ENCODE measurements at places on chromosomes 1 and 21. TPM values are rescaled to one million over a fixed set of nuclear protein-coding genes. Genes with fewer than 3 reads are reported as not detected.
A peak's percentile ranks its signal among the peaks of the same experiment; 100 is the strongest.

Gene ST6GALNAC5
- total RNA-seq, result 35.9 TPM

- H3K4me1 ChIP-seq, result no peaks in the 10 kb centered on the region
- DNase-seq, result no peak
- no peak overlapping the region for H3K4me3 ChIP-seq
- no peaks in the 10 kb centered on the region for H3K27me3 ChIP-seq
These were observed 131.8 kb upstream of the SGIP1 start for GRCh38 chr1:66402194-66402593.

GRCh38 chr1:62407398-62408009, 29.3 kb upstream of the USP1 start:
- no peaks in the 10 kb centered on the region for H3K4me1 ChIP-seq
- H3K27me3 ChIP-seq, result no peaks in the 10 kb centered on the region
- DNase-seq, result peak; percentile 73
- H3K4me3 ChIP-seq, result no peak overlapping the region

DNA sequence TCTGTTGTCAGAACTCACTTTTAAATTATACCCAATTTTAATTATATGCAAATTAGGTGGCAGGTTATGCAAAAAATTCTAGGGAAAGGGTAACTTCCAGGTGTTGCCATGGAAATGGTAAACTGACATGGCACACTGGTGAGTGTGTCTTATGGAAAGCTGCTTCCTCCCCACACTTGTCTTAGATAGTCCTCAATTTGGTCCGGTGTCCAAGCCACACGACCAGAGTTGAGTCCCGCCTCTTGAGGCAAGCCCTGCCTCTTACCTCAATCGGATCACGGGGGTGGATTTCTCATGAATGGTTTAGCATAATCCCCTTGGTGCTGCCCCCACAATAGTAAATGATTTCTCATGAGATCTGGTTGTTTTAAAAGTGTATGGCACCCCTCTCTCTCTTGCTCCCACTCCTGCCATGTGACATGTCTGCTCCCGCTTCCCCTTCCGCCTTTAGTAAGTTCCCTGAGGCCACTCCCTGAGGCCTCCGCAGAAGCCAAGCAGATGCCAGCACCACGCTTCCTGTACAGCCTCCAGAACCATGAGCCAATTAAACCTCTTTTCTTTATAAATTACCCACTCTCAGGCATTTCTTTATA, 74.9 kb downstream of the MATN1 start:
- H3K4me1 ChIP-seq, result peaks cover 9% of the 10 kb centered on the region
- DNase-seq, result no peak
- H3K36me3 ChIP-seq, result no peaks in the 10 kb centered on the region
- no peak overlapping the region for H3K27ac ChIP-seq

Gene BNIPL
- 1.0 TPM for total RNA-seq

DNA sequence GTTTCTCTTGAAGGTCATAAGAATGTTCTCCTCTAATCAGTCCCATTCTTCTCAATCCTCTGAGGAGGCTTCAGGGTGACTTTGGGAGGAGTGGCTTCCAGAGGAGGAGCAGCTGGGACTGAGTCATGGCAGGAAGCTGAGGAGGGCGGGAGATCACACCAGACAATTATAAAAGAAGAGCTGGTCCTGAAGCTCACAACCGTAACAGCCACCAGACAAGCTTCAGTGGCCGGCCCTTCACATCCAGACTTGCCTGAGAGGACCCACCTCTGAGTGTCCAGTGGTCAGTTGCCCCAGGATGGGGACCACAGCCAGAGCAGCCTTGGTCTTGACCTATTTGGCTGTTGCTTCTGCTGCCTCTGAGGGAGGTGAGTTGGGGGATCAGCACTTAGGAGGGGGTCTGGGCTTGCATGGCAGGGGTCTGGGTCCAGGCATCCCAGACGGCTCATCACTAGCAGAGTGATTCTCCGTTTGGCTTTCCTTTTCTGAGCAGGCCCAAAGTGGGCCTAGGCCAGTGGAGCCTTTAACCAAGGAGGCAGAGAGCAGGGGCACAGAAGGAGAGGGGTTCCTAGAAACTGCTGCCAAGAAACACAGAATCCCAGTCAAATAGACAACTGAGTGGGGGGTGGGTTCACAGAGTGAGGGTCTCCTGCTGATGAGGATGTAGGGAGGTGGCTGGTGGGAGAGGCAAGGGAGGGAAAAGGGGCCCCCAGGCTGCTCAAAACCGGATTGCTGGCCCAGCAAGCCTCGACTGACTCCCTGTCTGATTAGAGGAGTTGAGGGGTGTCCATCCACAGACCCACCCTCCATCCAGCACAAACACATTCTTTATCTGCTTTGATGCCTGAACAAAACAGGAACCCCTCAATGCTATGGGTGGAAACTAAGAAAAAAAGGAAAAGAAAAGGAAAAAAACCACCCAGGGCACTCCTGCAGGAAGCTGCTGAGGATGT, at the start of gene ECM1:
ECM1 (plus strand) TSS at position 198 of the 953 bp plus-strand sequence; CDS start at position 299, 101 bp downstream.
- no peaks in the 10 kb centered on the region for H3K27me3 ChIP-seq
- no peak for DNase-seq
- H3K27ac ChIP-seq, result no peak within 1 kb of the TSS
- H3K36me3 ChIP-seq, result no peaks in the 10 kb centered on the region
- peaks cover 3% of the 10 kb centered on the region for H3K4me1 ChIP-seq
- H3K4me3 ChIP-seq, result no peak within 1 kb of the TSS

DNA sequence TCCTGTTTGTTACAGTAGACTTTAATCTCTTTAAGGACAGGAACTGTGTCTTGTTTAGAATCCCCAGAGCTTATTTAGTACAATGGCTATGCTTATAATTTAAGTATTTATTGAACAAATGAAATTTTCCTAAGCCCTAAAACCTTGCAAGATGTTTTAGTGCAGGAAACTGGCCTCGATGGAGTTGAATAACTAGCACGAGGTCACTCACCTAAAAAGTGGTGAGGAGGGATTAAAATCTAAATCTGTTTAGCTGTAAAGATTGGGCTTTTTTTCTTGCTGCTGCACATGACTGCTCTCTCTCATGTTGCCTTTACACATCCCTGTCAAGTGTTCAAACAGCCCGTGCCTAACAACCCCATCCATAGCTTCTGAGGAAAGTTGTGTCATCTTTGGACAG, 10.2 kb downstream of the NFYC start:
- no peak for DNase-seq
- no peaks in the 10 kb centered on the region for H3K36me3 ChIP-seq
- no peaks in the 10 kb centered on the region for H3K4me1 ChIP-seq
- no peaks in the 10 kb centered on the region for H3K27me3 ChIP-seq
- no peak overlapping the region for H3K27ac ChIP-seq
- H3K4me3 ChIP-seq, result no peak overlapping the region

Gene AK4
- total RNA-seq, result 28.8 TPM

Gene ATP5PO
- 271 TPM for total RNA-seq

Gene GOLT1A
- 1.2 TPM for total RNA-seq

DNA sequence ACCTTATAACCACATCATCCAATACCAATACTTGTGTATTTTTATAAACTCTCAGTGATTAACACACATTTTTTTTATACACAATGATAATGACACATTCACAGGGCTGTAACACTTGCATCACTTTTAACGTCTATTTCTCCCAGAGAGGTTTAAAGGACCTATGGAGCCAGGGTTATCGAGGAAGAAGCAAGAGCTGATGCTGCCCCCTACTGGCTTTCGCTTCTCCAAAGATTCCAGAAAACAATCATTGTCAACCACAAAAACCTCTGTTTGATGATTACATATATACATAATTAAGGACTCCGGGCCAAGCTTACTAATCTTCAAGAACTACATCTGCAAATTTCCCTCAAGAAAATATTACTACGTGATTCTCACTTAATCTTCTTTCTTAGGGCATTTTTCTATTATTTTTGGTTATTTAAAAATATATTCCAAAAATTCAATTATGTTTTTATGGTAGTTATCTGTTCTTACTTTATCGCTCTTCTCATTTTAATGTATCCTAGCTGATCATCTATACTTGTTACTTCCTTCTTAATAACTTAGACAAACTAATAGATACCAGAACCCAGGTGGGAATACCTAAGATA, 214.5 kb downstream of the VAV3 start:
- no peaks in the 10 kb centered on the region for H3K4me1 ChIP-seq
- H3K27ac ChIP-seq, result no peak overlapping the region
- H3K27me3 ChIP-seq, result no peaks in the 10 kb centered on the region
- H3K36me3 ChIP-seq, result no peaks in the 10 kb centered on the region
- peak; percentile 82 for DNase-seq

- H3K27ac ChIP-seq, result no peak overlapping the region
- peaks cover 14% of the 10 kb centered on the region for H3K27me3 ChIP-seq
- H3K36me3 ChIP-seq, result no peaks in the 10 kb centered on the region
- H3K4me3 ChIP-seq, result no peak overlapping the region
- no peak for DNase-seq
- H3K4me1 ChIP-seq, result peaks cover 15% of the 10 kb centered on the region
These were observed 12.6 kb upstream of the EDN2 start for GRCh38 chr1:41497056-41497440.

DNA sequence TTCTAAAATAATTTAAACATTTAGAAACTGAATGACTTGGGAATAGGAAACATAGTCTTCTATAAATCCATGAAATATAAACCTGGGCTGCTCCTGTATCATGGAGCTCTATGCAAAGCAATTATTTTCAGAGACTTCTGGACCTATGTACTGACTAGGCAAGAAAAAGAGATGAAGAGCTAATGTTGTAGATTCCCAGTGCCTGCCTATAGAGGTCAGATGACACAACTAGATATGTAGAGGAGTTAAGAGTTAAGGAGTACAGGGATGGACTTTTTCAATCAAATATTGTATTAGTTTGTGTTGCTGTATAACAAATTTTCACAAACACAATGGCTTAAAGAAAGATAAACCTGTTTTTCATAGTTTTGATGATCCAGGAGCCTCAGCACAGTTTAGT, 1434.5 kb downstream of the KCNT2 start:
- no peaks in the 10 kb centered on the region for H3K4me1 ChIP-seq
- H3K36me3 ChIP-seq, result no peaks in the 10 kb centered on the region
- no peak overlapping the region for H3K4me3 ChIP-seq
- no peaks in the 10 kb centered on the region for H3K27me3 ChIP-seq
- DNase-seq, result no peak

All from neural progenitor cell (in vitro differentiated cells).